ENCODE measurements at places on chromosomes 11 and 22.
A peak's percentile ranks its signal among the peaks of the same experiment; 100 is the strongest.

GRCh38 chr11:128592454-128592853 is 5.1 kb upstream of the ETS1 start:
- DNase-seq = no peak

- DNase-seq = no peak
Measured at GRCh38 chr11:15276621-15277020, 161.9 kb downstream of the INSC start.

GRCh38 chr22:17258015-17258787 is 39.0 kb upstream of the ADA2 start:
- peak; percentile 30 for DNase-seq

- DNase-seq = no peak
Measured at GRCh38 chr11:39768214-39768613, 1691.2 kb downstream of the LRRC4C start.

DNA sequence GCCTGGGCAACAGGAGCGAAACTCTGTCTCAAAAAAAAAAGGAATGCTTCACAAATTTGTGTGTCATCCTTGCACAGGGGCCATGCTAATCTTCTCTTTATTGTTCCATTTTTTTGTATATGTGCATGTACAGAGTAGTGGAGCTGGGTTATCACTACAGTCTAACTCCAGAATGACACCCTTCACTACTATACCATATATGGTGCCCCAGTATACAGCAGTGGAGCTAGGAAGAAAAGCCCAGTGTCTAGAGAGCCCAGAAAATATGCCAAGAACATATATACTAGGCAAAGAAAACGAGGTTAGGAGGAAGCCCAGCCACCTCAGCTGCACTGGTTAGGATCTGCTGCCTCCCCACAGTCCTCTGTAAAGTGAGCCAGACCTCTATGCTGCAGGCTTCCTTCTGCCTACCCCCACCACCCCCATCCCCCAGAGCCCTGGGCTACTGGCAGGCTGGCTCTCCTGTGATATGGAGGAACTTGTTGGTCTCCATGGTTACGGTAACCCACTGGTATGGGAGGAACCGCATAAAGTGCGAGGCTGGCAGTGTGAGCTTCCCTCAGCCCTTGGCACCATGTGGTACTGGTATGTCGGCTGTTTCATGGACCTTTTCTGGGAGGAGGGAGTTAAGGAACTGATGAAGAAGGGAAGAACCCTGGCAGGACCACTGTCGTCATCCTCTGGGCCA is 34.3 kb downstream of the RCOR2 start:
- DNase-seq = no peak

GRCh38 chr22:47588578-47588960 is 826.1 kb downstream of the TBC1D22A start:
- no peak for DNase-seq

DNA sequence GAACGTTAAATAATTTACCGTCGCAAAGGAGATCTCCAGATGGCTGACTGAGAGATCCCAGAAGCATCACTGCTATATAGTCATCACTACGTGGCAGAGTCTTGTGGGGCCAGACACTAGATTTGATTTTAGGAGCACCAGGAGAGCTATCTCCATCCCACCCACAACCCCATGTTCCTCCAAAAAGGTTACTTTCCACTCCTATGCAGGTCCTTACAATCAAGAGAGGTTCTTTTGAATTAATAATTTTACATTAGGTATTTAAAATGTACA is 19.4 kb downstream of the GUCY1A2 start:
- DNase-seq = no peak

DNA sequence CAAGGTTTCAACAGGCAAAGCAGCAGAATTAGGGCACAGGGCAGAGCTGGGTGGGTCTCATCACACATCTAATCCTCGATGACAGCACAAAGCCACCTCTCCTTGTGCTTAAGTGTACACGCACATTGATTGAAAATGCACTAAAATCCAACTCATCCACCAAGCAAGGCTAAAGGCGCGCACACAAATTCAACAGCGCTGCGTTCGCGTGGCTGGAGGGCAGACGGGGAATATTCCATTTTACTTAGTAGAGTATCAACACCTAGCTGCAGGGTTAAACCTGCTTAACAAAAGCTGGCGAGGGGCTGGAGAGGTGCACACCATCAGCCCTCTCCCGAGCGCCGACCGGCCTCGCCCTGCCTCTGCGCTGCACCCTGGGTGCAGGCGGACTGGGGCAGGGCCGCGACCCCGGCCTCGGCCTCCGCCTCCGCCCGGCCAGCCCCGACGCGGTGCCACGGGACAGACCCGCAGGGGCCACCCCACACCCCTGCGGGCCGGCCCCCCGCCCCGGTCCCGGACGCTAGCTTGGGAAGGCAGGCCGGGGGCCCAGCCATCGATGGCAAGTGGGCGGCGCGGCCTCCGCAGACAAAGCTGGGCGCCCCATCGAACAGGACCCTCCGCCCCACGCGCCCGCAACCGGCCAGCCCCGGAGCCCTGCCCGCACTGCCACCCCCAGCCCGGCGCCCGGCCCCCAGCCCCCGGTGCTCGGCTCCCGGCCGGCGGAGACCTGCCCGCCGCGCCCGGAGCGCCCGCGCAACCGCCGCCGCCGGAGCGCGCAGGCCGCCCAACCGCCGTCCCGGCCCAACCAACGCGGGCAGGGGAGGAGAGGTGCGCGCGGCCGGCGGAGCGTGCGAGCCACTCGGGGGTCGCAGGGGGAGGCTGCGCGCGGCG is 929 bp downstream of the PRDM10 start:
- no peak for DNase-seq

DNA sequence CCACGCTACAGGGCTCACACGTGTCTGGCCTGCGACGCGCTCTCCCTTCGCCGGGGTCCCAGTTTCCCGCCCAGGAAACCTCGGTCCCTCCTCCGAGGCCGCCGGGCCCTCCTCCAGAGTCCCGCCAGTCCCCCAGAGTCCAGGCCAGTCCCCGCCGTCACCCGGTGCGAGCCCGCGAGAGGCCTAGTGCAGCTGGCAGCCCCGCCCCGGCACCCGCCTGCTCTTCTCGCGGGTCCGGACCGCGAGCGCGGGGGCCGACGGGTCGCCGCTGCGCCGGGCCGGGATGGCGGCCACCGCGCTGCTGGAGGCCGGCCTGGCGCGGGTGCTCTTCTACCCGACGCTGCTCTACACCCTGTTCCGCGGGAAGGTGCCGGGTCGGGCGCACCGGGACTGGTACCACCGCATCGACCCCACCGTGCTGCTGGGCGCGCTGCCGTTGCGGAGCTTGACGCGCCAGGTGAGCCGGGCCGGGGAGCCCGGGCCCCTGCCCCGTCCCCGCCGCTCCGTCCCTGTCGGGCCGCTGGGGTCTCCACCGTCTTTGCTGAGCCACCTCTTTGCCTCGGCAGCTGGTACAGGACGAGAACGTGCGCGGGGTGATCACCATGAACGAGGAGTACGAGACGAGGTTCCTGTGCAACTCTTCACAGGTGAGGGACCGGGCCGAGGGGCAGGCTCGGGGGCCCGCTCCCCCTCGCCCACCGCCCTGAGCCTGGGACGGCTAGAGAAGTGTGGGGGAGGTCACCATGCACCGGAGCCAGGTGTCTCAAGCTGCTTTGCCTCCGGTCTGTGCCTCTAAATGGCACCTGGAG is at the start of gene PTPMT1:
PTPMT1 (plus strand) TSS at position 260 of the 809 bp plus-strand sequence; CDS start at position 284, 24 bp downstream.
- DNase-seq = peak; percentile 56

GRCh38 chr22:46584081-46584921 is 35.9 kb upstream of the GRAMD4 start:
- DNase-seq = no peak

- DNase-seq = no peak
Measured at GRCh38 chr11:3148990-3149851, 15.9 kb downstream of the OSBPL5 start.

- no peak for DNase-seq
Measured at GRCh38 chr11:55607545-55607944, at the start of gene OR4C11. Gene OR4C11, minus strand, starts transcription at chr11:55607645. Its CDS starts 3,272 bp downstream, at chr11:55604373.

- no peak for DNase-seq
Measured at GRCh38 chr11:113562981-113563461, 87.8 kb upstream of the DRD2 start.

GRCh38 chr11:101866619-101867491 is 48.0 kb upstream of the CEP126 start:
- no peak for DNase-seq

DNA sequence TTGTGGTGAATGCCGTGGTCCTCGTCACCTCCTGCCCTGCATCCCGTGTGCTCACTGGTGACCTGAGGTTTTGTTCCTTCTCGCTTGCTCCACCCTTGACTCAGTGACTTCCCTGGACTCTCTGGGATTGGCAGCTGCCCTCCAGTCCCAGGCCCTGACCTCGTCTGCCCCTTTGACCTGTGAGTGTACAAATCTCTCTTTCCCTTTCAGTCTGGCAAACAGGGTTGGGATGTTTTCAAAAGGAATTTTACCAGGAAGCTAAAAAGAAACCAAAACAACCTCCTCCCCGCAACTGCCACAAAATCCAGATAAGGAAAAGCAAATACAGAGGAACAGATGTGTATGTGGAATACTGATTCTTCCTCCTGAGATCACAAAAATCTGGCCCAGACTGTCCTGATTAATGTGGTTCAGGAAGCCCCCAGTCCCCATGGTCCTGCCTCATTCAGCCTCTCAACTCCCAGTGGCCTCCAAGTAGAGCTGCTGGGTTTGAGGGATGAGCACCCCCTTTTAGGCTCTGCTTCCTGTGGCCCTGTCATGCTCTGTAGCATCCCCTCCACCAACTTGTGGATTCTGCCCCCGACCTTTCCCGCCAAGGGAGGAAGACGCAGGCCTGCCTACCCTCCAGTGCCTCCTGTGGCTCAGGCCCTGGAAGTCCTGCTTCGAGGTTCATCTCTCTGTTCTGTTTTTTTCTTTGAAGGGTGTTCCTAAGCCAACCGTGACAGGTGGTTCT is 15.2 kb downstream of the ROBO4 start:
- no peak for DNase-seq

Data from stimulated activated CD8-positive, alpha-beta memory T cell treated with anti-CD3 and anti-CD28 coated beads, Interleukin-4, amount 100 ng/mL, for 24 hours (primary cell).